Ureter (tissue), 1 donor: ENCODE measurements at places on chromosomes 5 and 9.

GRCh38 chr9:103649086-103649485 lies 445.0 kb upstream of the SMC2 start:
- no peak for DNase-seq

- no peak for DNase-seq
Measured at GRCh38 chr9:121975801-121976277, 117.3 kb downstream of the TTLL11 start.

DNA sequence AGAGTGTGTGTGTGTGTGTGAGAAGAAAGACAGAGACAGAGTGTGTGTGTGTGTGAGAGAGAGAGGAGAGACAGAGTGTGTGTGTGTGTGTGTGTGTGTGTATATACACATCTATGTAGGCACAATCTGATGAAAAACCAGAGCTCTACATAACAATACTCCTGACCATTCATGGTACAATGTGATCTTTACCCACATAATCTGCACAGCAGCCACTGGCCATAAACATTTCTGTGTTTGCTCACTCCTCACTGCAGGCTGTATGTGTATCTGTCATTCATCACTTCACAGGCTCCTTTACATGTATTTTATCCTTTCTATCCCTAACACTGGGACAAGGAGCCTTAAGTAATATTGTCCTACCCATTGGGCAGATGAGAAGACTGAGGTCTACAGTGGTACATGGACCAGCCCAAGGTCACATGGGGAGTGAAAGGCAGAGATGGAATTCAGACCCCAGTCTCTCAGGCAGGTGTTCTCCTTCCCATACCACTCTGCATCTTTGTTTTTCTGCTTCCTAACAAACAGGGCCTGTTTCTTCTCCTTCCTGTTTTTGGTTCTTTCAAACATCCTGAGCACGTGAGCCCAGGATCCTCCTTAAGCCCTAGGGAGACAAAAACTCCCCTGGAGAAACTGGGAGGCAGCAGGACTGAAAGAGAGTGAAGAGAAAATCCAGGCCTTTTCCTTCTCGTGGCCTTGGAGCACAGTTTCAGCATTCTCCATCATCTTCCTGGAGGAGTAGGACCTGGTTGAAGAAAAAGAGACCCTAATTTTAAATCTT lies 201.7 kb upstream of the MSX2 start:
- no peak for DNase-seq

GRCh38 chr5:116795189-116795588 lies 220.6 kb upstream of the SEMA6A start:
- no peak for DNase-seq

DNA sequence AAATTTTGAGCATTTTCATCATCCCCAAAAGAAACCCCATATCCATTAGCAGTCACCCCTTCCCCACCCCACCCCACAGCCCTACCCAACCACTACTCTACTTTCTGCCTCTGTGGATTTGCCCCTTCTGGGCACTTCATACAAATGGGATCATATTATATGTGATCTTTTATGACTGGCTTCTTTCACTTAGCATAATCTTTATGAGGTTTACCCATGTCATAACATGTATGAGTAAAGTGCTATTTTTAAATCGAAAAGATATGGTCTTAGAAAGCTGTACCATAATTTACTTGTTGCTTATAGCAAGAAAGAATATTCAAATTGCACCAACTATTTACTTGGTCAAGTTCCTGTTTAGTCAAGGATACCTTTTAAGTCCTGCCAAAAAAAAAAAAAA lies 12.7 kb downstream of the ELP1 start:
- no peak for DNase-seq

GRCh38 chr5:78829811-78830527 lies 155.1 kb downstream of the ARSB start:
- peak; percentile 68 for DNase-seq

DNA sequence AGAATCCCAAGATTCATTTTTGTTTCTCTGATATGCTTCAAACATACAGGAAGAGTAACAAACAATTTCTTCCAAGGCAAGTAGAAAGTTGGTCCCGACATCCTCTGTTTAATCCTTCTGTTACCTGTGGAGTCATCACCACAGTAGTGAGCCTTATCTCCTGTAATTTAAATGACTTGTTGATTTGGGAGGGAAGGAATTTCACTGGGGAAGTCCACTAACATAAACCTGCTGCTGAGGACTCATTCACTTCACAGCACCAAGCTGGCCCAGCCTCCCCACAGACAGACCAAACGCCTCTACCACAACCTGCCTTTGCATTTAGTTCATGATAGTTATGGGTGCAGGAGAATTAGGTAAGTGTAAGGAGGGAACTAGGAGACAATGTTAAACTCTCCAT lies 63.2 kb downstream of the PRKACG start:
- no peak for DNase-seq

- no peak for DNase-seq
Measured at GRCh38 chr9:86706391-86706790, 240.9 kb downstream of the GAS1 start.

DNA sequence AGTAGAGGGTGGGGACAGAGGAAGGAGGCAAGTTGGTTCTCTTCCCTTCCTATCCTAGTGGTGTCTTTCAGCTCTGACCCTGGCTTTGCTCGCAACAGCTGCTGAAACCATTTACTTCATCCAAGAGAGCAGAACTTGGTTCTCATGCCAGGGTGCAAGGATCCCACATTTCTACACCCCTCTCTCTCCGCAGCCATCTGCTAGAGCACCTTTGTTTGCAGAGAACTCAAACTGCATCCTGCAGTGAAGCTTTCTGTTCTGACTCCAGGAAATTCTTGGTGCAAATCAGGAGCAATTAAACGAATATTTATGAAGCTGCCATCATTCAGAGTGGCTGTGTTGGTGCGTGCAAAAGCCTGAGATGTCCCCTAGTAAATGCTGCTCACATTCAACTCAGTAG lies 31.9 kb downstream of the NEUROG1 start:
- DNase-seq = peak; percentile 18

- no peak for DNase-seq
Measured at GRCh38 chr5:62569470-62569869, 9.1 kb upstream of the LRRC70 start.

DNA sequence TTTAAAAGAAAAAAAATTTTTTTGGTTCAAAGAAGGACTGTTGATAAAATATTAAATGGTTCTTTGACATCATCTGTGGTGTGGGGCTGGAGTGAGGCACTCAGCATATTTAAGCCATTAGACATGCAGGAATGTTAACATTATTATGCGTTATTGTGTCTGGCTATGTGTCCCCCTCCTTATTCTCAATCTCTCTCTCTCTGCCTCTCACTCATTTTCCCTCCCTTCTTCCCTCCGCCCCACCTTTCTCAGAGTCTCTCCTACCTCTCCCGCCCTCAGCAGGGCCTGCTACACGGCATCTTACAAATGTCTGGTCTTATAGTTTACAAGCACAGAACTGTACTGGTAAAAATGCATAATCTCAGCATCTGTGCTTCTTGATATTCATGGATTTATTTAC lies 287.8 kb upstream of the TMEM161B start:
- no peak for DNase-seq

- DNase-seq = peak; percentile 55
Measured at GRCh38 chr5:91384671-91385430, 1.7 kb upstream of the ARRDC3 start.

- DNase-seq = peak; percentile 78
Measured at GRCh38 chr5:79689541-79690466, at the start of gene CMYA5. TSS of gene CMYA5 (plus strand) at chr5:79689836. CDS start at chr5:79689908, 72 bp downstream.

DNA sequence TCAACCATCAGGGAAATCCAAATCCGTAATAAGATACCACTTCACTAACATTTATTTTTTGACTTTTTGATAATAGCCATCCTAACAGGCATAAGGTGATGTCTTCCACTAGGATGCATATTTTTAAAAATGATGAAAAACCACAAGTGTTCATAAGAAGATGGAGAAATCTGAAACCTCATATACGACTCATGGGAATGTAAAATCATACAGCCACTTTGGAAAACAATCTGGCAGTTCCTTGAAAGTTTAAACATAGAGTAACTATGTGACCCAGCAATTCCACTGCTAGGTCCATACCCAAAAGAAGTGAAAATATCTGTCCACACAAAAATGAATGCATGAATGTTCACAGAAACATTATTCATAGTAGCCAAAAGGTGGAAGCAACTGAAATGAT lies 431.0 kb downstream of the ENC1 start:
- no peak for DNase-seq

DNA sequence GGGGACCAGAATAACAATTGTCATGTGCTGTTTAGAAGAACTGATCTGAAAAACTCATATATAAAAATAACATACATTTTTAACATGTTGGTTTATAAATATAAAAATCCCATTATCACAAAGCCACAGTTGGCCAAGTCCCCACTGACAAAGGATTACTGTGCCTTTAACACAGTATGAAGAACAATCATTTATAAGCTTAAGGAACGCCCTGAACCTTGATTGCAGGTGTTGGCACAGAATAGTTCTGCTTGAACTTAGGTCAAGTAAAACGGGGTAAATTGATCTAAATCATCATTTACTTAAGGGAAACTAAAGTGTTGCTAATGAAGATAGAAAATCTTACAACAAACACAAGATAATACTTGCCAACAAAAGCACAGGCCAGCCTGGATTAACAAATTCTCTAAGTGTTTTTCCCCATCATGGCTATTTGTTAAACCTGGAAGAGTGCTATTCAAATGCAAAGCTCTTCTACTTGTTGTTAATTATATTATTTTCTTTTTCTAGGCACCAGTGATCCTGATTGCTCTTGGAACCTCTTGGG lies 46.1 kb downstream of the ASTN2 start:
- DNase-seq = no peak

GRCh38 chr5:174555726-174556125 lies 168.7 kb upstream of the MSX2 start:
- DNase-seq = no peak

- DNase-seq = no peak
Measured at GRCh38 chr9:117354244-117354847, 60.5 kb downstream of the ASTN2 start.

DNA sequence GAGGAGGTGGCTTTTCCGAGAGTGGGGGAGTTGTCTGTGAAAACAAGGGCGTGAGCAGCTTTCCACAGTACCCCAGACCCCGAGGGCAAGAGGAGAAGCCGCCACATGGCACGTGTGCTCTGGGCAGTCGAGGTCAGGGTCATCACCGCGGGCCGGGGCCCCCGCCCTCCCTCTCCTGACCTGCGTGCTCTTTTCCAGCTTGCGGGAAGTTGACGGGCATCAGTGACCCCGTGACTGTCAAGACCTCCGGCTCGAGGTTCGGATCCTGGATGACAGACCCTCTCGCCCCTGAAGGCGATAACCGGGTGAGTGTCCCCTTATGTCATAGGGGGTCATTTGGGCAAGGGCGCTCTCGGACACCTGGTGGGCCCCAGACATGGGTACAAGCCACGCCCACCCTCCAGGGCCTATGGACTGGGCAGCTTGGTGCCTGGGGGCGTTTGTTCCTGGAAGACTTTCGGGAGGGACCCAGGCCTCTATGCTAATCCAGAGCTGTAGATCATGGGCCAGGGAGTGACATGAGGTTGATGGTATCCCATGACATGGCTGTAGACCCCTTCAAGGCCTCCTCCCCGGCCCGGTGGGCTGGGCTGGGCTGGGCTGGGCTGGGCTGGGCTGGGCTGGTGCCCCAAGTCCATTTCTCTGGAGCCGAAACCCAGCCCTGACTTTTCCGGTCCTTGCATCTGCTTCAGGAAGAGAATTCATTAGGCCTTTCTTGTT lies 19.2 kb downstream of the OLFM1 start:
- DNase-seq = no peak

DNA sequence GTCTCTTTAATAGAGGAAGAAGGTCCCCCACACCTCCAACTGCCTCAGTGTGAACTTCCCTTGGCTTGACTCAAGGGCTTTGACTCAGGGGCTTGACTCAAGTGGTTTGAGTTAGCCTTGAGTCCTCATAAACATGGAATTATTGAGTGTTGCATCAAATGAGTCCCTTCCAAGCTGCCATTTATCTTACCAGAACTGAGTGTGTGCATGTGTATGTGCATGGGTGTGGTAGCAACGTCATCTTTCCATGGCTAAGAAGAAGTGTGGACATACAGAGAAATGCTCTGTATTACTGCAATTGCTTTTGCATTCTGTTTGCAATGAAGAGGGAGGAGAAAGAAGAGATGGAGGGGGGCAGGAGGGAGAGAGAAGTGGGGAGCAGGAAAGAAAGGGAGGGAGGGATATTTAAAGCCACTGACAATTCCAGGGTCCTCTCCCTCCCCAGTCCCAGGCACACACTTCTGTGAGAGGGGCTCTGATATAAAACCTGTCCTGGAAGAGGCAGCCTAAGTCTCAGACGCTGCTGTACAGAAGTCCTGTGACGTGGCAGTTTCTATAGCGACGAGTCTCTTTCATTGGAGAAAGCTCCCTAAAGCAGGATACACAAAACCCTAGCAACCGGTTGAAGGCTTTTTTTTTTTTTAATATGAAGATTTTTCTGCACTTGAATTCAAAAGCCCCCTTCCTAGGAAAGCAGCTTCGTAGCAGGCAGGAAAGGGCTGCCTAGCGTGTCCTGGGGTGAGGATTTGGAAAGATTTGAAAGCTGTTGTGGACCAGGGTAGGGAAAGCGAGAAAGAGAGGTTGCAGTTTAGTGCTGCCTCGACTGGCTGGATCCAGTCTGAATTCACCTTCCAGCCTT lies 93.3 kb upstream of the MAP1B start:
- no peak for DNase-seq

- no peak for DNase-seq
Measured at GRCh38 chr9:109604781-109605180, 106.7 kb upstream of the PTPN3 start.

- no peak for DNase-seq
Measured at GRCh38 chr5:116478491-116478890, 96.1 kb downstream of the SEMA6A start.

DNA sequence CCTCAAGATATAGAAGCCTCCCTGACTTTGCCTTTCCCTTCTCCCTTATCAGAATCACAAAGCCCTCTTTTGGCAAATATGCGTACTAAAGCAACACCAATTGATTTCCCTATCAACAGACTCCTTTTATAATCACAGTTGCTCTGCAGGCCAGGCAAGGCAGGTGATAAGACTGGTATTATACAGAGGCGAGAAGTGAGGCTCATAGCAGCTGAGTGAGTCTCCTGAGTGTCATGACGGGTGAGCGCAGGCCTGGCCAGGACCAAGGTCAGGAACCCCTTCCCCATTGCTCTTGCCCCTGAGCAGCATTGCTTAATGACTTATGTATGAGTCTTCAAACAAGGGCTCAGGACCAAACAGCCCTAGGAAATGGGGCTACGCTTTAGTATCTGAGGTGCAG lies 70.8 kb downstream of the FBXO38 start:
- no peak for DNase-seq

DNA sequence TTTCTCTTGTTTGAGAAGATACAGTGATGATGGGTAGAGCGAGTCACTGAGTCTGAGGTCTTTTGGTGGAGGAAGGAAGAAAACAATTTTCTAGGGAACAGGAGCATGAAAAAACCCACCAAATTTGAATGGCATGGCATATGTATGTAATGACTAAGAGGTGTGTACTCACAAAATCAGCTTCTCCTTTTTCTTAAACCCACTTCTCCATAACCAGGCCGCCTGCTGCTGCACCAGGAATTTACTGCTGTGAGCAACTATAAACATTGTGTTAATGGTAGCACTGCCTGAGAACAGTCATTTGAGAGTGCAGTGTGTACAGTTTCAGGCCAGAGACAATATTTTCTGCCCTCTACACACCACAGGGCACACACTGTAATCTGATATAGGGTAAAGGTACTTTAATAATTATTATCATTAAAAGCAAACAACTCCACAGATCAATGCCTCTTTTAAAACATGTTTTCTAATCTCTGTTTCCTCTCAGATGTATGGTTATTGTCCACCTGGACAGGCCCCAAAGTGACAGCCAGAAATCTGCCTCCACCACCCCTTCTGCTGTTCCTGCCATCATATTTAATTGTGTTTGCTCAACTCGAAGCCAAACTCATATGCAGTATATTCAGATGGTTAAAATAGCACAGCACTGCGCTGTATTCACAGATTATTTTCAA lies 241.6 kb downstream of the KIAA0825 start:
- no peak for DNase-seq
